ENCODE measurements at places on chromosomes 2 and 18. TPM values are rescaled to one million over a fixed set of nuclear protein-coding genes. Genes with fewer than 3 reads are reported as not detected.

- DNase-seq, result no peak
Observed at GRCh38 chr2:54546923-54547720, 91.0 kb downstream of the SPTBN1 start.

DNA sequence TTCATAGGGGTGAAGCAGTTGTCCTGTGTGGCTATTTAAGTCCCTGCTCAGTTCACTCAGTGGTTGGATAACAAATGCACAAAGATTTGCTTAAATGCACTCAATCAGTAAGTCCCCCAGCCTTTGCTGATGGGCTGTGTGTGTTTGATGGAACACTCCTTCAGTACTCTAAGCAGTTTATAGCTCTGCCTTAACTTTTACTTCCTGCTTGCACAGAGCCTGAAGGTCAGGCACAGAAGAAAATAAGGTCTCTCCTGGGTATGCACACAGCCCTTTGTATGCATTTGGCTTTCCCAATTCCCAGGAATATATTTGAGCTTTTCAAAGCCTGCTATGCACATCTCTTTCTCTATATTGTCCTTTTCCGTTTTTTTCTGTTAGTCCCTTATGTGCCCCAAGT lies 208.7 kb upstream of the STK17B start:
- DNase-seq, result no peak

GRCh38 chr2:71685073-71685848 lies 231.9 kb downstream of the DYSF start:
- DNase-seq, result no peak

GRCh38 chr2:120983344-120983743 lies 247.7 kb downstream of the GLI2 start:
- no peak for DNase-seq

- DNase-seq, result no peak
Observed at GRCh38 chr2:70081221-70081620, 6.1 kb upstream of the PCBP1 start.

GRCh38 chr18:49435170-49435569 lies 25.3 kb downstream of the DYM start:
- no peak for DNase-seq

GRCh38 chr2:65818873-65819451 lies 386.6 kb upstream of the SPRED2 start:
- no peak for DNase-seq

DNA sequence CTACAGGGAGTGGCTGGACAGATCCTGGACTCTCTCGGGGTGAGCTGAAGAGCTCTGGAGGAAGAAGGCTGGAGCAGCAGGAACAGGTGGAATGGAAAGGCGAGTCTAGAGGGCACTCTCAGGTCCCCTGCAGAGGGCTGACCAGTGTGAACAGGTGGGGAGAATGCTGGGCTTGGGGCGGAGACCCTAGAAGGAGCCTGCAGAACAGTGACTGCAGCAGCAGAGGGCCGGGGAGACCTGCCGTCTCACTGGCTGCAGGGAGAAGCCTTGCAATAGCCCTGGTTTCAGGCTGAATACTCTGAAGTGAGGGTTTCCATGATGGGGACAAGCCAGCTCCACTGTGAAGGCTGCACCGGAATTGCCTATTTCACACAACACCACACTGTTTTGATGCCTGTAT lies 626.7 kb upstream of the SALL3 start:
- no peak for DNase-seq

DNA sequence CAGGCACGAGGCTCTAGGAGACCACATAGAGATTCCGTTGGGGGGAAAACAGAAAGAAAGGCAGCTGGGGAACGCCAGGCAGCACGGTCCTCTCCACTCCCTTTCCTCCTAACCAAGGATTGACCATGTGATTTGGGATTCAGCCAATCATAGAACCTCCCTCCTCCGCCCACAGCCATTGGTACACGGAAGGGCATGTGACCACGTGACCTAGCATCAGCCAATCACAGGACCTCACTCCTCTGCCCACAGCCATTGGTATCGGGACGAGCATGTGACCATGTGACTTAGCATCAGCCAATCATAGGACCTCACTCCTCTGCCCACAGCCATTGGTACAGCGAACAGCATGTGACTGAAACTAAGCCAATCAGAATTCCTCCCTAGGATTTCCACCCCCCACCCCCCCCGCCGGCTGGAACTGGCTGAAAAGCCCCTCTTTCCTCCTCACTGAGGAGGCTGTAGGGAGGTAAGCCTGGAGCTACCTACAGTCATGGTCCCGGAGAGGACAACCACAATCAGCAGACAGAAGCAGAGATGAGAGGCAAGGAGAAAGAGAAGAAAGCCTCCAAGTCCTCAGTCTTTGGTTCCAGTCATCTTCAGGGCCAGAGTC lies 7.6 kb downstream of the SERPINE2 start:
- DNase-seq, result no peak

GRCh38 chr2:119495948-119496347 lies 28.3 kb downstream of the SCTR start:
- DNase-seq, result no peak

DNA sequence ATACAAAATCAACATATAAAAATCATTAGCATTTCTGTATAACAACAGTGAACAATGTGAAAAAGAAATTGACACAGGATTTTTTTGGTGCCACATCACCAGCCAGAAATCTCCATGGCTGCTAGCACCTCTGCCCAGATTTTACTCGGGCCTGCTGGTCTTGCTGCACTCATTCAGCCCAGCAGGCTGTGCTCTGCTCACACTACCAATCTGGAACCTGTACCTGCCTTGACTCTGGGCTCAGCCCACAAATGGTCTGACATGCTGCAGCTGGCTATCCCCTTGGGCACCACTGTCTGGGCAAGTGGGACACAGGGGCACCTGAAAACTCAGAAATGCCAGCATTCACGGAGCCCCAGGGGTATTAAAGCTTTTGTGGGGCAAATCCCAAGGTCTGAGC lies 392.5 kb upstream of the NRXN1 start:
- DNase-seq, result no peak

- no peak for DNase-seq
Observed at GRCh38 chr2:61149074-61149473, 12.9 kb upstream of the C2orf74 start.

DNA sequence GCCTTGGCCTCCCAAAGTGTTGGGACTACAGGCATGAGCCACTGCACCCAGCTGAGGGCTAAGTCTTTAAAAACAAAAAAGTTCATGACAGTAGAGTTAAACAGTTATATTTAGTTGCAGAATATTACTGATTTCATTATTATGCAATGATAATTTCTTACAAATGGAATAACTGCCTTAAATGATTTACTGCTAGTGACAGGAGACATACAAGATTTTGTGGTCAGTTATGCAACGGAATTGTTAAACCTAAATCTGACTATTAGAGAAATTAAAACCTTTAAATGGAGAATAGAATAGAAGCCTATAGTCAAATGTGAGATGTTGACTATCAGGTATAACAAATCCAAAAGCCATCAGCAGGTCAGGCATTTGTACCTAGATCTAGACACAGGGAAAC lies 10.3 kb upstream of the DNAJC10 start:
- no peak for DNase-seq

DNA sequence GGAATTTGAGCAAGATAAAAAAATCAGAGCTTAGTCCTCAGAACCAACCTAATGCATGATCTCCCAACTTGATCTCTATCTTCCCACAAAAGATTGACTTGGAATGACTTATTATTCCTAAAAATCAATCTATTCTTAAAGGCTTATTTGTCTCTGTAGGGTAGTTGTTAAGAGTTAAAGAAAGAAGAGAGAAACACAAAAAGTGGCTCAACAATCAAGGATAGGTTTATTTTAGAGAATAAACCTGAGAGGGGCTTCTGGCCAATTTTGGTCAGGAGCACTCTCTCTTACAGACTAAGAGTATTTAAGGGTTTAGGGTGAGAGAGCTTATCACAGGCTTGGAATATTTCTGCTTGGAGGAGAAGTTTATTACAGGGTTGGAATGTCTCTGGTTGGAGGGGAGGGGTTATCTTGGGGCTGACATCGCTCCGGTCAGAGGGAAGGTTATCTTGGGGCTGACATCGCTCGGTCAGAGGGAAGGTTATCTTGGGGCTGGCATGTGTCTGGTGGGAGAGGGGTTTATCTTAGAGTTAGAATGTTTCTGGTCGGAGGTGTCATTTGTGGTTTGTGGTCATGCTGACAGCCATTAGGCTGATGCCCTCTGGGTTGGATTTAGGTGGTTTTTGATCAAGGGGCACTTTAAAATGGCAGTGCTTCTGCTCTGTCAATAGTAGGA lies 2.4 kb upstream of the MFF start:
- DNase-seq, result no peak

GRCh38 chr2:69863298-69863697 lies 30.5 kb upstream of the SNRNP27 start:
- DNase-seq, result no peak

- DNase-seq, result no peak
Observed at GRCh38 chr2:72625366-72625765, 200.5 kb downstream of the EXOC6B start.

DNA sequence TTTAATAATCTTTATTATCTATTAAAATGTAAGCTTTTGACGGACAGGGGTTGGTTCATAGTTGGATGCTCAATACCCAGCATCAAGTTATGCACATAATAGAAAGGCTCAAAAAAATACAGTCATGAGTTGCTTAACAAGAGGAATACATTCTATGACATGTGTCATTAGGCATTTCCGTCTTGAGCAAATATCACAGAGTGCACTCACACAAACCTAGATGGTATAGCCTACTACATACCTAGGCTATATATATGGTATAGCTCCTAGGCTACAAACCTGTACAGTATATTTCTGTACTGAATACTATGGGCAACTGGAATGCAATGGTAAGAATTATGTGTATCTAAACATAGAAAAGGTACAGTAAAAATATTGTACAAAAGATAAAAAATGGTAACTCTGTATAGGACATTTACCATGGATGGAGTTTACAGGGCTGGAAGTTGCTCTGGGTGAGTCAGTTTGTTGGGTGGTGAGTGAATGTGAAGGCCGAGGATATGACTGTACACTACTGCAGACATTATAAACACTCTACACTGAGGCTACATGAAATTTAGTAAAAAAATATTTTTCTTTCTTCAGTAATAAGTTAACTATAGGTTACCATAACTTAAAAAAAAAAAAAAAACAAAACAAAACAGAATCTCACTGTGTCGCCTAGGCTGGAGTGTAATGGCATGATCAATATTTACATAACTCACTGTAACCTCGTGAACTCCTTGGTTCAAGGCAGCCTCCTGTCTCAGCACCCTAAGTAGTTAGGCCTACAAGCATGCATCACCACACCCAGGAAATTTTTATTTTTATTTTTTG lies 201.2 kb downstream of the NBAS start:
- no peak for DNase-seq

DNA sequence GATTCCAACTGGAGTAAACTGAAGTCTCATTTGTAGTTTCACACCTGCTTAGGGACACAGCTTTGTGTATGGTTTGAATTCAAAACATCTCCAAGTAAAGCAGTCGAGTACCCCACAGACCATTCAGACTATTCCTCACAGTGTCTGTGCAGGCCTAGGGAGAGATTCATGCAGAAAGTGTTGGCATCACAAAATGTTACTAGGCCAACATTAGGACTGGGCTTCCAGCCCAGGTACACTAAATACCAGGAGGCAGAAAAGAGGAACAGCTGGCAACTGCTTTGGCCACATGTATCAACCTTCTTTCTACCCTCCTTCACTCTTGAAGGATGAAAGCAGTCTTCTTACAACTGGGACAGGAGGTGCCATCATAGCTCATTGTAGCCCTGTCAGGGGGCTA lies 270.4 kb upstream of the TMEFF2 start:
- no peak for DNase-seq

- no peak for DNase-seq
Observed at GRCh38 chr2:38076710-38077430, 919 bp upstream of the CYP1B1 start.

DNA sequence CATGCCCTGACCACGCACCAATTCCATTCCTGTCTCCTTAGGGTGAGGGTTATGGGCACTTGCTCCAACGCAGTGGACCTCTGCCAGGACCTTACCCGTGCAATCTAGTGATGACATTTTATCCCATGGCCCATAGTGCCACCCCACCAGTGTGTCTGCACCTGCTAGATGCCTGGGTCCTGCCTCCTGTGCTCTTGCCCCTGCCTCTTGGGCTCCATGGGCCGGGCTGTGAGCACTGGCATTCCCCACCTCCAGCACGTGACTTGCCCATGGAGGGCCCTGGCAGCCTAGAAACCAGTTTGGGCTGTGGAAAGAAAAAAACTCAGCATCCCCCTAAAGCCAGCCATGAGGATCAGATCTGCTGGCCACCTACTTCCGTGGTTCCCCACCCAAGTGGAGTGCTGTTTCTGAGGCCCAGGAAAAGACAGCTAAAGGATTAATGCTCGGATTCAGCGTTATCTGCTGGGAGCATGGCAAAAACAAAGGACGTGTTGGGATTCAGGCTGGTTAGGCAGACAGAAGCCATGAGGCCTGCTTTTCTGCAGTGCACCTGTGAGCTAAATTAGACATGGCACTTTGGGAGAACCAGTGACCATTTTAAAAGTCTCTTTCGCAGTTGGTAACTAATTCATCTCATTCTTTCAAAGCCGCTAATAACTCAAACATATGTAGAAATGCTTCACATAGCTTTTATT lies 129.2 kb downstream of the ALPK2 start:
- no peak for DNase-seq

- no peak for DNase-seq
Observed at GRCh38 chr2:215832791-215833190, 180.6 kb downstream of the MREG start.

The CFC1 gene
- total RNA-seq, result not detected

The TSPYL6 gene
- not detected for total RNA-seq

The TRIM54 gene
- total RNA-seq, result not detected

The NOSTRIN gene
- 0.73 TPM for total RNA-seq

The IL1R1 gene
- 0.41 TPM for total RNA-seq

The TMEM198 gene
- total RNA-seq, result 0.45 TPM

The LCT gene
- total RNA-seq, result 0.05 TPM

The SP140 gene
- total RNA-seq, result 40.6 TPM

The CKAP2L gene
- 2.4 TPM for total RNA-seq

The THOC1 gene
- 56.7 TPM for total RNA-seq

The COL3A1 gene
- not detected for total RNA-seq

The DNAJC10 gene
- total RNA-seq, result 52.3 TPM

The SERPINB4 gene
- not detected for total RNA-seq

The UGT1A8 gene
- not detected for total RNA-seq

Data from naive thymus-derived CD4-positive, alpha-beta T cell (primary cell).